ENCODE measurements at places on chromosomes 5 and 9. TPM values are rescaled to one million over a fixed set of nuclear protein-coding genes. Genes with fewer than 3 reads are reported as not detected.

Gene LCN10
- total RNA-seq: 0.13 TPM

Gene C7
- 0.06 TPM for total RNA-seq

Gene LRRC70
- 24.0 TPM for total RNA-seq

Gene CFAP157
- total RNA-seq: not detected

Gene ZER1
- total RNA-seq: 9.1 TPM

Gene APBA1
- total RNA-seq: 33.0 TPM

Gene KIF12
- total RNA-seq: not detected

Gene NRARP
- 28.1 TPM for total RNA-seq

Gene CCL28
- total RNA-seq: 2.0 TPM

All from bladder microvascular endothelial cell (primary cell).